ENCODE measurements at places on chromosomes 5 and 9.

DNA sequence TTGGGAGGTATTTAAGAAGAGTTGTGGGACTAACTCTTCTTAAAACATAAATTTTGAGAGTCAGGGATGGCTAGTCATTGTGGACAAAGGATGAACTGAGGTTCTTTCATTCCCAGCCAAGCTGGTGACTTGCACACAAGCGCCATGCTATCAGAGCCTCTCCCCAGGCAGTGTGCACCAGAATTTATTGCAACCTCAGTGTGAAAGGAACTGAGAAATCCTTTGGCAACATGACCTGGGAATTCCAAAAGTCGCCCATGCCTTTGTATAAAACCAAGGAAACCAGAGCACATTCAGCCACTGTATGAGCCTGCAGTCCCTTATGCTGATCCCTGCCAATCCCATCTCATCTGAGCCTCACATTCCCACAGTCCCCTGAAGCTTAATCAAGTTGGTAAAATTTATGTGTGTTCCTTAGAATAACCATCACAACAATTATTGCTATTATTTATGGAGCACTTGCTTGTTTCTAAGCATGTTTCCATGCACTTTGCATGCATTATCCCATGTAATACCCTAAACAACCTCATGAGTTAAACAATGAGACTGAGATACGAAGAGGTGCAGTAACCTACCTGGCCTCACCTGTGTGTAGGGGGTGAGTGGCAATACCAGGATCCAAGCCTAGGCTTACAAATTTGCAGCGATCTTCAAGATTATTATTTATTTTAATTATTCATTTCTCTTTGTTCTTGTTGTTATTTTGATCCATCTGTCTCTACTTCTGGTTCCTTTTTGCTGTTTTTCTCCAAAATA lies 116.4 kb downstream of the NTRK2 start:
- no peak for DNase-seq

DNA sequence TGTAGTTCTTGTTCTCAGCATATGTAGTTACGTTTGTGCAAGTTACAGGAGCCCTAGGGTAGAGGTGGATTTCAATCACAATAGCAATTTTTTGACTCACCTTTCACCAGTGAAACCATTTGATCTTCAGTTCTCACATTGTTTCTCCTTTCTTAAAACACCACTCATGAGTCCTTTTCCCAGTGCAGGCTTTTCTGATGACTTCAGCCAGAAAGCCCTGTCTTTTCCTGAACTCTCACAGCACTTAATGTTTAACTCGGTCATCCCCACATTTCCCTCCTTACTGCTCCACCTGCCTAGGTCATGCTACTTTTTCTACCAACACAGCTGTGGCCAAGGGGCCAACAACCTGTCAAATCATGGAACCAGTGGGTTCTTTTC lies 37.9 kb downstream of the ARHGEF28 start:
- no peak for DNase-seq

DNA sequence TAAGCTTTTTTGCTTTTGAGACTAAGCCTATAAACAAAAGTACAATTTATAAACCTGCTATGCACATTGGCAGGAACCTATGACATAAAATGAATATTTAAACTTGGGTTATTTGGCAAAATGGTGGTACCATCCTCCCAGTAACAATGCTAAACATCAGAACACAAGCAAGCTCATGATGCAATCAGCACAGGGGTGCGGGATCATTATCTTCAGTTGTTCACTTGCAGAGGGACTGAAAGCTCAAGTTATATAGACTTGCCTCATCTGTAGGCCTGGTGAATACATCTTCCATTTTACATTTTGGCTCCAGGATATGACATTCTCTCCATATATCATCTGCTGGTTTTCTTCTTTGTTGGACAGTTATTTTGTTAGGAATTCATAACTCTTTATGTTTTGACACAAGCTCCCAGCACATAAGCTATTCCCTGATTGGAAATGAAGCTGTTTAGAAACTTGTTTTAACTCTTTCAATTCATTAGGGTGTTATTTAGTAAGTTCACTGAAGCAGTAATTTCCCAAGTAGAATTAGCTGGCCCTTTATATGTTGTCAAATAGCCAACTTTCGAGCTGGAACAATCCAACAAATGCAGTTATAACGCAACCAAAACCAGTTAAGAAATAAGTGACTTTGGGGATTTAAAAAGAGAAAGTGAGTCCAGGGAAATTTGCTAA lies 124.7 kb upstream of the LIFR start:
- DNase-seq: no peak

- no peak for DNase-seq
Observed at GRCh38 chr5:54804086-54804485, 181.3 kb downstream of the ESM1 start.

- DNase-seq: no peak
Observed at GRCh38 chr9:21969011-21969940, 24.9 kb downstream of the CDKN2A start.

DNA sequence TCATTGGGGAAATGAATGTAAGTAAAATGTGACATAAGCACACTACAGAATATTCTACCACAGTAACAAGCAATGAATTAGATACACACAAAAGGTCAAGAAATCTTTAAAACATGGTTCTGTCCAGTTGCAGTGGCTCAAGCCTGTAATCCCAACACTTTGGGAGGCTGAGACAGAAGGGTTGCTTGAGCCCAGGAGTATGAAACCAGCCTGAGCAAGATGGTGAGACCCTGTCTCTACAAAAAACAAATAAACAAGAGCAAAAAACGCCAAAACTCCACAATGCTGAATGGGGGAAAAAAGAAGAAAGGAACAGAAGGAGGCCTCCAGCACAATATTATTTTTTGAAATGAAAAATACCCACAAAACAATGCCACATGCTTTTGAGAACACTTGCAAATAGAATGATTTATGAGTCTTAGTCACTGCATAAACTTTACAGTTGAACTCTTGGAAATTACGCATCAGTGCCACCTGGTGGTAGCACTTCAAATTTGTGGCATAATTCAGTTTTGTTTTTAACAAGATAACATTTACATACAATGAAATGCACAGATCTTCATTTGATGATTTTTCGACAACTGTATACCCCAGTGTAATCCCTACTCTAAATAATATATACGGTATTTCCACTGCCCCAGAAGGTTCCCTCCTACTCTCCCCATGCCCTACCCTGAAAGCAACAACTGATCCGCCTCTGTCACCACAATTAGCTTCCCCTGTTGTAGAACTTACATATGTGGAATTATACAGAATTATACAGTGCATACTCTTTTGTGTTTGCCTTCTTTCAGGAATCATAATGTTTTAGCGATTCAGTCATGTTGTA lies 14.4 kb upstream of the SPINK4 start:
- DNase-seq: no peak

DNA sequence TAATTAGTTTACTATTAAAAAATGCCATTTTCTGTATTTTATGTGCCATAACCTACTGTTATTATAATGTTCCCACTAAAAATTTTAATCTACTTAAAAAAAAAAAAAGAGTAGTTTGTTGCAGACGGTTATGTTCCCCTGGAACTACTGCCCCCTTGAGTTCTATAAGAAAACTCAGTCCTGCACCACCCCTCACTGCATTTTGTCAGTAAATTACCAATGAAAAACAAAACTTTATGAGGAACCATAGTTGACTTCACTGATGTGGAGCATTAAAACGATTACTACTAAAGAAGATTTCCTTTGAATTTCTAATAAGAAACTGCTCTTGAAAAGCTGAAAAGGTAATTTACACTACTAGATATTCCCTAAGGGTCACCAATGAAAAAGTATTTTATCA lies 288.7 kb downstream of the FBXL17 start:
- DNase-seq: no peak

DNA sequence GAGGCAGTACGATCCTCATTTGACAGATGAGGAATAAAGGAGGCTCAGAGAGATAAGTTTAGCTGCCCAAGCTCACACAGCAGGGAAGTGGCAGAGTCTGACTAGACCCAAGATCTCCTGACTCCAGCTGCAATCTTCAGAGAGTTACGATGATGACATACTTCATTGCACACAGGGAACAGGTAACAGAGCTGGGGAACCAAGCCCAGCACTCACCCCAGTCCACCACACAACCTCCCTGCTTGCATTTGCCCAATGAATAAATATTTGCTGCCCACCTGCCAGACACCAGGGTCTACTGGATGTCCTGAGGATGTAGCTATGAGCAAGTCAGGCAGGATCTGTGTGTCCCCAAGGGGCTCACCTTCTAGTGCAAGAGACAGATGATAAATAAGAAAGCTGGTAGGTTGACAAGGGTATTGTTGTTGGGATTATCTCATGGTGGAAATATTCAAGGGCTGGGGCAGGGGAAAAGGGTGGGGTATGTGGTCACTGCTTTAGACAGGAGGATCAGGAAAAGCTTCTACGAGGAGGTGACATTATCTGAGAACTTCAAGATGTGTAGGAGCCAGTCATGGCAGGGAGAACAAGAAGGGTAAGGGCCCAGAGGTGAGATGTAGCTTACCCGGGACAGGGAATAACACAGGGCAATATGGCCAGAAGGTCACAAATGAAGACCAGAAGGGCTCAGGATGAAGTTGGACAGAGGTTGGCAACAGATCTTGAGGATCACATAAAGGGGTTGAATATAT lies 28.6 kb upstream of the CPEB4 start:
- DNase-seq: no peak

DNA sequence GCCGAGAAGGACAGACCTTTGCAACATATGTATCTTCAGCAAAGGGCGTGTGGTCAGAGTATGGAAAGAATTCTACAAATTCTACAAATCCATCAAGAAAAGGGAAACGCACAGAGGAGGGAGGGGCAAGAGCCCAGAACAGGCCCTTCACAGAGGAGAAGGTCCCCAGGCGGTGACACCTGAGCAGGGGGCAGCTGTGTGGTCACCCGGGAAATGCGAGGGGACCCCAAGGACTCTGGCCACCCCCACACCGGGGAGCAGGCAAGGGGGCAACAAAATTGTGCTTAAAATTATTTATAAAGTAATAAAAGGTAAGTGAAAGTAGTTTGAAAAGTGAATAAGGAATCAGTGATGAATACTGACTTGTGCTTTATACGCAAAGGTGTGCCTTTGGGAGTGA lies 17.6 kb downstream of the NACC2 start:
- DNase-seq: no peak

GRCh38 chr9:133470988-133471387 lies 7.9 kb downstream of the SLC2A6 start:
- no peak for DNase-seq

DNA sequence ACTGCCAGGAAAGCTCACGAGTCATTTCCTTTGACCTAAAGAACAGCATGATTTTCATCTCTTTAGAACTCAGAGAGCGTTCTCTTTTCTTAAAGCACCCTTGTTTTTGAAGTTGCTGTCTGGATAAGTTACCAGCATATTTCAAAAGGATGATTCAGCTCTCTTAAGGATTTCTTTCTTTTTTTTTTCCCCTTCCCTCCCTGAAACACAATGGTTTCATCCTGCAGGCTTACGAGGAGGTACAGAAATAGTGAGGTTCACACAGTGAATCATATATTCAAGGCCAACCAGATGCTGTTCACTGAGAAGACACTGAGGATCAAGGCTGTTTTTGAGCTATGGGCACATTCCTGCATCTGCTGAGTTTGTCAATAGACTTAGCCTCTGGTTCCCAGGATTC lies 257.2 kb downstream of the KIF4B start:
- no peak for DNase-seq

DNA sequence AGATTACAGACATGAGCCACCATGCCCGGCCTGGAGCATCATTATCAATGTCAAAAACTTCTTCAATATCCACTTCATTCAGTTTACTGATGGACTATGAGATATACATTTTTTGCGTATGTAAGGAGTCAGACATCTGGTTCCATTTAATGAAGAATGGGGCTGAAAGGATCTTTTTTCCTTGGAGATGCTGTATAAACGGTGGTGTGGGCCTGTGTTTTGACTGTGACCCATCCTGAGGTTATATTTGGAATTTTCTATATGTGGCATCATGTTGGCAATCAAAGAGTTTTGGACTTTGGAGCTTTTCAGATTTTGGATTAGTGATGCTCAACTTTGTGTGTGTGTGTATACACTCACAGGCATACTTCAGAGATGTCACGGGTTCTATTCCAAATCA lies 85.7 kb upstream of the FBXL17 start:
- DNase-seq: no peak

Measured in NCI-H1417 treated with DMSO at 0.1 percent for 48 hours (cell line).